ENCODE measurements at places on chromosomes 3 and 15.

- no peak for DNase-seq
Observed at GRCh38 chr3:37680401-37680800, 181.3 kb upstream of the CTDSPL start.

GRCh38 chr3:37197810-37198371, 23.5 kb upstream of the LRRFIP2 start:
- no peak for DNase-seq

DNA sequence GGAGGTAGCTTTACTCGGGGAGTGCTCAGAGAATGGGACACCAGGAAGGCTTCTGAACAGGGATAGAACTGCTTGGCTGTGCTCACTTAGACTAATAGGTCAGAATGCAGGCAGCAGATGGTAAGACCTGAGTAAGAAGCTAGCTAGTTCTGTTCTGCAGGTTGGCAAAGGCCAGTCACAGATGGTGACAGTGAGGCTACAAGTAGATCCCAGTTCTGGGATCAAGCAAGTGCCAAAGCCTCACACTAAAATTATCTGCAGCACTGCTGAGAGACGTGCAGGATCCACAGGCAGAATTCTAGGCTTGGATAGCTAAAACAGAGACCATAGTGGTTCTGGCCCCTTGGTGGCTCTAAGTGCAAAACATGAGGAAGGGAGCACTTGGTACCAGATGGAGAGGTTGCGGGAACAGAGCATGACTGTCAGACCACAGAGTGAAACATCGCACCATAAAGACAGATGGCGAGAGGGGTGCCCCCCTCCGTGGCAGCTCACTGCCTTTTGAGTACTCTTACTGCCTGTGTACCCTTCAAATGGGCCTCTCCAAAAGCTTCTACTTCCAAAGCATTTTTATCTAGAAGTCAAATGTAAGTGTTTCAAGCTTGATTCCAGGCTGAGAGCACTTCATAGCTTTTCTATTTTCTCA, 3.6 kb upstream of the GLCE start:
- no peak for DNase-seq

DNA sequence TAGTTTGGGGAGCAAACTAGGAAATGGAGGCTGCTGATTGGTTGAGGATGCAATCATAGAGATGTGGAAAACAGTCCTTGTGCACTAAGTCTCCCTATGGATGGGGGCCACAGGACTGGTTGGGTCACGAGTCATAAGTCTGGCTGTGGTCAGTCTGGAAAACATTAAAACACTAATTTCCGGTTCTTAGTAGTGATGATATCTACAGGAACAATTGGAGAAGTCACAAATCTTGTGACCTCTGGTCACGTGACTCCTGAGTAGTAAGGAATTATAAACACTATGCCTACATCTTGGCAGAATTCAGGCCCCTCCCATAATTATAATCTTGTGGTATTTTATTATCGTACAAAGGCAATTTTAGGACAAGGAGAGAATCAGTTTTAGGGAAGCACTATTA, 317.3 kb upstream of the ARPP21 start:
- no peak for DNase-seq

- DNase-seq: no peak
Observed at GRCh38 chr3:125638799-125639198, 43.5 kb upstream of the OSBPL11 start.

DNA sequence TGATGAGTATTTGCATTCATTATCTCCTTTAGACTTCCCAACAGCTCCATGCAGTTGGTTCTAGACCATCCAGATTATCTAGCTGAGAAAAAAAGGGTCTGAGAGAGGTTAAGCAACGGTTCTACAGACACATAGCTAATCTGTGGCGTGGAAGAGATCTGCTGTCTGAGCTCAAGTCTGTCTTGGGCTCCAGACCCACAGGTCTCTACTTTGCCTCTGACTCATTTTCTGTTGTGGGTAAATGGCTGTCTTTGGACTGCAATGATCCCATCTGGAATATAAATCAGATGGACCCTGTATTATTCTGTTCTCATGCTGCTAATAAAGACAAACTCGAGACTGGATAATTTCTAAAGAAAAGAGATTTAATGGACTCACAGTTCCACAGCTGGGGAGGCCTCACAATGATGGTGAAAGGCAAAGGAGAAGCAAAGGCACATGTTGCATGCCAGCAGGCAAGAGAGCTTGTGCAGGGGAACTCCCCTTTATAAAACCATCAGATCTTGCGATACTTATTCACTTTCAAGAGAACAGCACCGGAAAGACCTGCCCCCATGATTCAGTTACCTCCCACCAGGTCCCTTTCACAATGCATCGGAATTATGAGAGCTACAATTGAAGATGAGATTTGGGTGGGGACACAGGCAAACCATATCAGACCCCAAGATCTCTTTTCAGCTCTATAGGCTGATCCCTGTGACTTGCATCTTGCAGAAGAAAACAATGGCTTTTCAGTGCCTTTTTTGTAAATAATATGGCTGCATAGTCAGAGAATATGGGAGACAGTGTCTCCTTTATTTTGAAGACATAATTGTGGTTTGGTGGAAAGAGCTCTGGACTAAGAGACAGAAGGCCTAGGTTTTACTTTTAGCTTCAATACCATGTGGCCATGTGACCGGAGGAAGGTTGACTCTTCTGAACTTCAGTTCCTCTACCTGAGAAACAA, 24.7 kb downstream of the CEMIP start:
- no peak for DNase-seq

DNA sequence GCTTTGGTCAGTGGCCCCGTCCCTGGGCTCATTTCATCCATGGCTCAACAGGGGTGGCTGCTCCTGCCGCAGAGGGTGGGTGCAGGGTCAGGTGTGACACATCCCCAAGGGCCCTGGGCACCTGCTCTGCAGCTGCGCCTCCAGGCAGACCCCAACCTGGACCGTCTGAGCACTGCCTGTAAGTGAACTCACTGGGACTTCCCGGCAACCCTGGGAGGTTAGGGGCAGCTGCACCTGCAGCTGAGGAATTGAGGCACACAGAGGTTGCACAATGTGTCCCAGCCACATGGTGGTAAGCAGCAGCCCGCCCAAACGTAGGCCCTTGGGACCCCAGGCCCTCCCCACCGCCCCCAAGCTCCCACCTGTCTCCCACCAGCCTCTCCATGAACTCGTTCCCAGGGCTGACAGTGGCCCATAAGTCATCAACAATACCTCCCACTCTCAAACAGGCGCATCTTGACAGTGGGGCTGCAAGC, 55.1 kb downstream of the PLXNA1 start:
- no peak for DNase-seq

DNA sequence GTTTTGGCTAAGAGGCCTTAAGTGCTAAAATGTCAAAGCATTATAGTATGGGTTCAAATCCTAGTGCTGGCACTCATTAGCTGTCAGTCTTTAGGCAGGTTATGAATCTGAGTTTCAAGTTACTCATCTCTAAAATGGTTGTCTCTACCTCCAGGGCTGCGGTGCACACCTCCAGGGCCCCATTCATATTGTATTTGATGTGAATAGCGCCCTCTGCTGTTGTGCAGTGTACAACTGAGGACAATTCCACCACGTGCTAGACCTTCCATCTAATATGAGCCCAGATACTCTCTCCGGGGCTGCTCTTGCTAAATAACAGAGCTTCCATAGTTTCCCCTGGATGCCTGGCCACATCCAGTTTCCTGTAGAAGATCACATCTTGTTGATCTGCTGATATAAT, 54.3 kb downstream of the OXNAD1 start:
- DNase-seq: no peak

- no peak for DNase-seq
Observed at GRCh38 chr15:78088773-78089080, 3.6 kb upstream of the SH2D7 start.

GRCh38 chr3:33980252-33980651, 181.8 kb downstream of the PDCD6IP start:
- DNase-seq: no peak

DNA sequence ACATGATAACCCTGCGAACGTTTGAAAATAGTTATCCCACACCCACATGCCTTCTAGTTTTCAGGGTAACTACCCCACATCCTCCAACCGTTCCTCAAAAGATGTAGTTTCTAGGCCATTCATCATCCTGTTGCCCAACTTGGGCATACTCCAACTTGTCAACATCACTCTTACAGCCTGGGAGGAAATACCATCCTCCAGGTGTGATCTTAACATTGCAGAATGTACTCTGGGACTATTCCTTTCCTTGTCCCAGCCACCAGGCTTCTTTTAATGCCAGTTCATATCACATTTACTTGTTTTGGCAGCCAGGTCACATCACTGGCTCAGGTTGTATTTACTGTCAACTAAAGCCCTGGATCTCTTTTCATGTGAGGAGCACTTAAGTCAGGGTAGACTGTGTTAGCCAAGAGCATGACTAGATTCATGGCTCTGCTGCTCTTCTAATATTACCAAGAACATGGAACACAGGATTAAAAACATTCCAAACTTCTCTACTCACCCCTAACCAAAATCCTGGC, 4.0 kb upstream of the DENND6A start:
- no peak for DNase-seq

DNA sequence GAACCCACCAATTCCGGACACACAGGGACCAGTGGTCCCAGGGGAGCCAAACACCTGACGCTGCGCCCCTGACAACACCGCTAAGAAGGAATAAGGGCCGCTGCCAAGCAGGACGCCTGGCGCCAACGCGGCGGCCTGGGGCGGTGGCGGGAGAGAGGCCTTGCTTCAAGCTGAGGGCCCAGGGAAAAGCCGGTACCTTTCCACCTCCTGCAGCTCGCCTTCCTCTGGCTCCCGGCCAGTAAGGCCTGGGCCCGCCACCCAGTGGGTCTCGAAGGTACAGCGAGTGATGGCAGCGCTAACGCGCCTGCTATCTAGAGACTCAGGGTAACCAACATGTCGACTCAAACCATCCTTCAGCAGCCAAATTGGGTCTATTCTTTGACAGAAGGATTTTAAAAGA, 1074.1 kb downstream of the SI start:
- no peak for DNase-seq
